Coronary artery (tissue), 2 donors: ENCODE measurements at places on chromosomes 4 and X.

DNA sequence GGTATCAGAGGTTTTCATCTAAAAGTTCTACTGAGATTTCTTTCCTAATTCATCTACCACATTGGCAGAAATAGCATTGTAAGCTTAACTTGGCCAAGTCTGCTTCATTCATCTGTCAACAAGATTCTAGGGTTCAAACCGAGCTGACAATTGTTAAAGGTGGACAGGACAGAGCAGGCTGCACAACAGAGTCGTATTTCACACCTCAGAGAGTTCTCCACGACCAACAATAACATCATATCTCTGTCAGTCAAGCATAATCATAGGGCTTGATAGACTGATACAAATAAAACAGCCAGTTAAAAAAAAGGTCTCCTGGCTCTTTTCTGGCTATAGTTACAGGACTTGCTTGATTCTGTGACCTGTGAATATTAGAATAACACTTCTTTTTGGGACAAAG is 259.2 kb downstream of the COL25A1 start:
- no peak for DNase-seq

- no peak for DNase-seq
Measured at GRCh38 chr4:147461161-147461560, 19.7 kb upstream of the EDNRA start.

DNA sequence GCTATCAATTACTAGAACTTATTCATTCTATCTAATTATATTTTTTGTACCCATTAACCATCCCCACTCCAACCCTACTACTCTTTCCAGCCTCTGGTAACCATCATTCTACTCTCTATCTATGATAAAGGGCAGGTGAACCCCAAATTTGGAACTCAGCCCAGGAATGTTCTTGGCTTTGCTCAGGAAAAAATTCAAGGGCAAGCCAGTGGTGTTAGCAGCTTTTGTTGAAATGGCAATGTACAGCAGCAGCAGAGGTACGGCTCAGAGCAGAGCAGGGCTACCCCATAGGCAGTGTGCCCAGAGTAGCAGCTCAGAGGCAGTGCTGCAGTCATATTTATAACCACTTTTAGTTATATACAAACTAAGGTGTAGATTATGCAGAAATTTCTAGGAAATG is 138.2 kb downstream of the RNF150 start:
- no peak for DNase-seq

GRCh38 chrX:39815631-39816030 is 282.1 kb downstream of the BCOR start:
- no peak for DNase-seq

DNA sequence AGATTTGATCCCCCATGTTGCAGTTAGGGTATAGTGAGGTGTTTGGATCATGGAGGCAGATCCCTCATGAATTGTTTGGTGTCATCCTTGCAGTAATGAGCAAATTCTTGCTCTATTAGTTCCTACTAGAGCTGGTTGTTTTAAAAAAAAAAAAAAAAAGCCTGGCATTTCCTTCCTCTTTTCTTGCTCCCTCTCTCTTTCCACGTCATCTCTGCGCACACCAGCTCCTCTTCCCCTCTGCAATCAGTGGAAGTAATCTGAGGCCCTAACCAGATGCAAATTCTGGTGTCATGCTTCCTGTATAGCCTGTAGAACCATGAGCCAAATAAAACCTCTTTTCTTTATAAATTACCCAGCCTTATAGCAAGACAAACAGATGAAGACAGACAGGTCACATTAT is 24.5 kb downstream of the WDR17 start:
- DNase-seq, result no peak

DNA sequence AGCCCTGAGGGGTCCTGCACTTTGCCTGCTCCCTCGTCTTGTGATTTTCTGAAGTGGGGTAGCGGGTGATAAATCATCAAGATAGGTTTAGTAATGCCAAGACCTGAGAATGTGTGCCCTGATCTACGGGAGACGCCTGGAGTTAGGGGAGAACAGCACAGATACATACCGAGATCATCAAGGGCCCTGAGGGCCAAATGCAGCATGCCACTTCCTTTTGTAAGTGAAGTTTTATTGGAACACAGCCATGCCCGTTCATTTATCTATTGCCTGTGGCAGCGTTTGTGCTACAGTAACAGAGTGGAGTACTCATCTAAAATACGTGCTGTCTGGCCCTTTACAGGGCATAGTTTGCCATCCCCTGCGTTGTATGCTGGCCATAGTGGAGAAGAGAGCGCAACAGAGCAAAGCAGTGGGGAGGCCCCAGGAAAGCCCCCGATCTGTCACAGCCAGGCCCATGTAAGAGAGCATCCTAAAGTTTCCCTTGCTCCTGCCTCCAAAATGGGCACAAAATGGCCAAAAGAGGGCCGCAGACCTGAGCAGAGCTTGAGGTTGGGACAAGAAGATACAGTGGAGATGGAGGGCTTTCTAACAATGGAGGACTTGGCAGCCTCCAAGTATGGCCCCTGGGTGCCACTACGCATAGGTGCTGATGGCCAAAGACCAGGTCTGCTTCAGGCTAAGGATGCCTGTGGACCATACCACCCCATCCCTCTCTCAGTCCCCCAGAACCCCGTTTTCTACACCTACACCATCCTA is 167.0 kb downstream of the SMIM20 start:
- no peak for DNase-seq

DNA sequence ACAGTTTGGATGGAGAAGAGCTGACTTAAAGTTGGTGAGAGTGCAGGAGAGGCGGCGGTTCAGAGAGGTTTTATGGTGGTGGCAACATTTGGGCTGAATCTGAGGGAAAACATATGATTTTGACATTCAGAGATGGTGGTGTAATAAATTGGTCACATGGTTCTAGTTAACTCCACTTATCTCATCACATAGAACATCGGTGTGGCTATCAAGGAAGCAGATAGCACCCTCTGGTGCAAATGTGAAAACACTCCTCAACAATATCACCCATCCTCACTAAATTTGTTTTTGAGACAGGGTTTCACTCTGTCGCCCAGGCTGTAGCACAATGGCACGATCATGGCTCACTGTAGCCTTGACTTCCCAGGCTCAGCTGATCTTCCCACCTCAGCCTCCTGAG is 28.8 kb downstream of the SUPT20HL2 start:
- DNase-seq, result no peak

DNA sequence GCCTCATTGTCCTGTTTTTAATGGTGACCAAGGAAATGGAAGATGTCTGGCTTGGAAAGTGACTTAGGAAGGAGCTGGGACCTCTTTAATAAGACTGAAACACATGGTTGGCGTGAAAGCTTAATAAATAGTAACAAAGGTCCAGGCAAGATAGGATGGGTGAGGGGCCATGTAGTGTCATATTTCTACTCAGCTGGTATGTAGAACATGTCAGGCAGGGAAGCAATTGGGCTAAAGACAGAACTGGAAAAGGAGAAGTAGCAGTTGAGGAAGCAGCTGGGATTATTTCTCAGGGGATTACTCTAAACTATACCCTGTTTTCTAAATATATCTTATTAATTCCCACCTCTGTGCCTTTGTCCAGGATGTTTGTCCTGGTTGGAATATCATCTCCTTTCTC is 18.6 kb downstream of the ITGB1BP2 start:
- DNase-seq, result no peak

DNA sequence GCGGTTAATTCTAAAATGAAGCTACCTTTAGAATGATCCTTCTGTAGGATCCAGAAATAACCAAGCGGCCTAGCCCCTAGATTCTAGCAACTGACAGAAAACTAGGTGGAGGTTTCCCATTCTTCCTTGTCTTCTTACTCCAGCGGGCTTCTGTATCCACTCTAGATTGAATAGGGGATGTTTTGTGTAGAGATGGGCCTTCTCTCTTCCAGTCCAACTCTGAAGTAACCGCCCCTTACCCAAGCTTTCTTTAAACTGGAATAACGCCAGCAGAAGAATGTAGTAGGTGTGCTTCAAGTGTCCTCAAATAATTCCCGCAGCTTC is 386 bp upstream of the TMEM184C start:
- no peak for DNase-seq

DNA sequence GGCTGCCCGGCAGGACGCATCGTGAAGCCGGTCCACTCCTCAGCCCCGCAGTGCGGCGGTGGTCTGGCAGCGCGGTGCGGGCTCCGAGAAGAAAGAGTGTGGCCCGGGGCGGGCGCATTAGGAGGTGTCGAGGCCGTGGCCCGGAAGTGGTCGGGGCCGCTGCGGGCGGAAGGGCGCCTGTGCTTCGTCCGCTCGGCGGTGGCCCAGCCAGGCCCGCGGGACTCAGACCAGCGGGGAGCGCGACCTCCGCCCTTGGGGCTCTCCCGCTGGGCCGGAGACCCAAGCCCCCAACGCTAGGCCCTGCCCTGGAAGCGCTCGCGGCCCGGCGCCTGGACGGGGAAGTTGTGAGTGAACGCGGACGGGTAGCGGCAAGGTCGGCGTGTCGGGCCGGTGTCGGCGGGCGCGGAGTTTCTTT is 60.0 kb downstream of the HS3ST1 start:
- DNase-seq, result no peak

- no peak for DNase-seq
Measured at GRCh38 chrX:132257116-132257515, 37.9 kb upstream of the RAP2C start.

DNA sequence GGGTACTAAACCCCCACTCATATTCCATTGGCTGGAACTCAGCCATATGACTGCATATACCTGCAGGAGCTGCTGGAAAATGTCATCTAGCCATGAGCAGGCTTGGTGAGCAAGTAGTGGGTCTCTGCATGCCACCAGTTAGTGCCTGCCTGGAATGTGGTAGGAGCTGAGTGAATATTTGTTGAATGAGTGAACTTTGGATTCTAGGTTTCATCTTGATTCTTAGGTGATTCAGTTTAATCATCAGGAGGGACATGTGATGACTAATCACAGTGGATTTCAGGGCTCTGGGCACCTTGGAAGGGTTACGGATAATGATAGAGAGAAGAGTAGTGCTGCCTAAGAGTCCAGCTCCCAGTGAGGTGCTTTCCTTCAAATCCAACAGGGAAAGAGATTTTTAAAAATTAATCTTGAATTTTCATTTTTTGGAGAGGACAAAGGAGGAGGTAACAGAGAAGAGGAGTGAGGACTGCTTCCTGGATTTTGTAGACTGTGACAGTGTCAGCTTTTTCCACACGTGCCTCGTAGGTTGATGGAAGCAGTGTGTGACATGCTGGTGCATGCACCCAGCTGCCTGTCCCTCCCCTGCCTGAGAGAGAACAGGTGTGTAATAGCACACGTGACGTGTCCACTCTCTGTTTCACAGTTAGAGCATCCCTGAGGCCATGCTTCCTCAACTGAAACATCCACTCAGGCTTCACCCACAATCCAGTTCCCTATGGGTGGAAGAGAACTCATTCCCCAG is 30.4 kb downstream of the NHS start:
- DNase-seq, result no peak

- DNase-seq, result no peak
Measured at GRCh38 chr4:102348701-102349100, 3.4 kb upstream of the SLC39A8 start.

GRCh38 chrX:54825716-54826438 is 18.3 kb downstream of the MAGED2 start:
- no peak for DNase-seq

DNA sequence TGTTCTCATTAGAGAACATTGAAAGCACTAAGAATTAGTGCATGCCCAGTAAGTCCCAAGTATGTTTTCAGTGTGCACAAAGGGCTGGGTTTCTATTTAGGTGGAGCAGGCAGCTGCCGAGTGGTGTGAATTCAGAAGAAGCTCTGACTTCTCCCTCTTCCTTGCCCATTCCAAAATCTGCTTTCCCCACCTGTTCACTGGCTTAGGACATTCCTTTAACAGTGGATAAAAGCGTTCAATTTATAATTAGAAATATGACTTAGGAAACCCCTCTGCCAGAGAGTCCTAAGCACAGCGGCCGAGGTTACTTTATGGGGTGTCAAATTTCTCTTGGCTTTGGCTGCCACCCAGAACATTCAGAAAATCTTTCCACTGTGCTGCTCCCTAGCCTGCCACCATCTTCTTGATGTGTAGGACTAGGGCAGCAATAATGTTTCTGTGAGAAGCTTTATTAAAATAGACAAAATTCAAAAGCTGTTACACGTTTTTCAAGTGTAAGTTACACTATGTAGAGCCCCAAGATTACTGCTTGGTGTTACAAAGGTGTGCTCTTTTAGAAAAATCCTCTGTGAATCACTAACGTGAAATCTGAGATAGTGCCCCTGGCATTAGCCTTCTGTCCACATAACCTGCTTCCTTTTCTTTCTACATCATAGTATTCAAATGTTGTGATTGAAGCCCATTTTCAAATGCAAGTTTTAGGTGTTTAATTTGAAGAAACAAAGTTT is 191.6 kb upstream of the ANKRD50 start:
- DNase-seq, result no peak

- DNase-seq, result no peak
Measured at GRCh38 chr4:2045518-2045951, 13.6 kb upstream of the NAT8L start.

DNA sequence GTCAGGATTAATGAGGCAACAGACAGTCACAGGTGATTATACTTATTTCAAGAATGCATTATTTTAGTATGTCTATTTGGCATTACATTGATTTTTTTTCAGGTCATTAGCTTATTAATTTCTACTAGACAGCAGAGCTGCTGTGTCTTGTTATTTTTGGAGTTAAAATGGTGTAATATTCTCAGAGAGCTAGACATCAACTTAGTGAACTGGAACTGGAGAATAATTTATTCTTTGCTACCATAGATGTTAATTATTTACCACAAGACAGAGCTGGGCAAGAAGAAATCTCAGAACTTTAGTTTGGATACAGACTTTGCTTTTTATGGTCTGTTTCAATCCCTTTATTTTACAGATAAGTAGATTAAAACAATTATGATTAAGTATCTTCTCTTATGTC is 10.2 kb upstream of the HPGD start:
- no peak for DNase-seq

DNA sequence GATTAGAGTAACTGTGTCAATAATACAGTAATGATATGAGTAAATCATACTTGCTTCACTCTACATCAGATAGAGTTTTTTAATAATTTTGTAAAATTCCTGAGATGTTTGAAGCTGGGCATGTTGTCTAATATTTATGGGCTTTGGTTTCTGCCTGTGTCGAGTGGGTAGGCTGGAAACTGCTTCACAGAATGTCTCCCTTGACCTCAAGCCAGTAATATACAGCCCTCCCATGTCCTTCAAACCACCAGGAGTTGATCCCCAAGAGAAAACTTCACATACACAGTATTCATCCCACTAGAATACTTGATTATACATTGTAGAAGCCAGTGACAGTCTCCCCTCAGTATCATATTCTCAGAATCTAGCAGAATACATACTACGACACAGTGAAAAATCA is 284.8 kb upstream of the TENM3 start:
- DNase-seq, result no peak

DNA sequence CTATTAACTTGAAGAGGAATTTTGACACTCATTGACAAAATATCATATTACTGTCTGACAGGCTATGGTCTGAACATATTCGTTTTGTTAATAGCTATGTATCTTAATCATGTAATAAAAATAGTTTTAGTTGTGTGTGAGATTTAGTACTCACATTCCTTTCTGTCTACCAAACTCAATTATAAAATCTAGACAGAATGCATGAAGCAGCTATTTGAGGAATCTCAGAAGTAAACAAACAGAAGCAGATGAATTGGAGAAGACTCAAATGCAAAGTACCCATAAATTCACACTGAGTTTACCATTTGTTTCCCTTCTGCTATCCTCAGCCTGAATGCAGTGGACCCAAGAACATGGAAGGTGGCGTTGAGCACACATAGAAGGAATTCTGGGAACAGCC is 841.6 kb upstream of the AADAT start:
- no peak for DNase-seq
